ENCODE measurements at places on chromosomes 7 and 10.
A peak's percentile ranks its signal among the peaks of the same experiment; 100 is the strongest.

- no peak overlapping the region for H3K4me3 ChIP-seq
- no peak overlapping the region for H3K27ac ChIP-seq
- H3K36me3 ChIP-seq = peaks cover 14% of the 10 kb centered on the region
- H3K4me1 ChIP-seq = peaks cover 45% of the 10 kb centered on the region
- DNase-seq = no peak
Observed at GRCh38 chr10:112988839-112989406, 38.9 kb downstream of the TCF7L2 start.

- no peak for DNase-seq
- no peak overlapping the region for H3K4me3 ChIP-seq
- peaks cover 19% of the 10 kb centered on the region for H3K27me3 ChIP-seq
- peaks cover 7% of the 10 kb centered on the region for H3K4me1 ChIP-seq
- no peak overlapping the region for H3K27ac ChIP-seq
Observed at GRCh38 chr10:29600067-29600466, 34.7 kb downstream of the SVIL start.

GRCh38 chr10:71396711-71397295, at the start of gene CDH23:
Gene CDH23, plus strand, starts transcription at chr10:71396920. Its CDS starts 42,912 bp downstream, at chr10:71439832.
- H3K27ac ChIP-seq = no peak within 1 kb of the TSS
- no peaks in the 10 kb centered on the region for H3K36me3 ChIP-seq
- peaks cover 64% of the 10 kb centered on the region for H3K27me3 ChIP-seq
- no peak for DNase-seq

- H3K27me3 ChIP-seq = peaks cover 38% of the 10 kb centered on the region
- peaks cover 10% of the 10 kb centered on the region for H3K4me1 ChIP-seq
- H3K36me3 ChIP-seq = no peaks in the 10 kb centered on the region
- DNase-seq = peak; percentile 58
Observed at GRCh38 chr10:101330631-101331225, 23.2 kb upstream of the BTRC start.

- no peak overlapping the region for H3K27ac ChIP-seq
- no peaks in the 10 kb centered on the region for H3K4me1 ChIP-seq
- H3K36me3 ChIP-seq = no peaks in the 10 kb centered on the region
- H3K4me3 ChIP-seq = no peak overlapping the region
- H3K27me3 ChIP-seq = no peaks in the 10 kb centered on the region
- DNase-seq = no peak
Observed at GRCh38 chr10:127534074-127534473, 15.0 kb upstream of the NPS start.

DNA sequence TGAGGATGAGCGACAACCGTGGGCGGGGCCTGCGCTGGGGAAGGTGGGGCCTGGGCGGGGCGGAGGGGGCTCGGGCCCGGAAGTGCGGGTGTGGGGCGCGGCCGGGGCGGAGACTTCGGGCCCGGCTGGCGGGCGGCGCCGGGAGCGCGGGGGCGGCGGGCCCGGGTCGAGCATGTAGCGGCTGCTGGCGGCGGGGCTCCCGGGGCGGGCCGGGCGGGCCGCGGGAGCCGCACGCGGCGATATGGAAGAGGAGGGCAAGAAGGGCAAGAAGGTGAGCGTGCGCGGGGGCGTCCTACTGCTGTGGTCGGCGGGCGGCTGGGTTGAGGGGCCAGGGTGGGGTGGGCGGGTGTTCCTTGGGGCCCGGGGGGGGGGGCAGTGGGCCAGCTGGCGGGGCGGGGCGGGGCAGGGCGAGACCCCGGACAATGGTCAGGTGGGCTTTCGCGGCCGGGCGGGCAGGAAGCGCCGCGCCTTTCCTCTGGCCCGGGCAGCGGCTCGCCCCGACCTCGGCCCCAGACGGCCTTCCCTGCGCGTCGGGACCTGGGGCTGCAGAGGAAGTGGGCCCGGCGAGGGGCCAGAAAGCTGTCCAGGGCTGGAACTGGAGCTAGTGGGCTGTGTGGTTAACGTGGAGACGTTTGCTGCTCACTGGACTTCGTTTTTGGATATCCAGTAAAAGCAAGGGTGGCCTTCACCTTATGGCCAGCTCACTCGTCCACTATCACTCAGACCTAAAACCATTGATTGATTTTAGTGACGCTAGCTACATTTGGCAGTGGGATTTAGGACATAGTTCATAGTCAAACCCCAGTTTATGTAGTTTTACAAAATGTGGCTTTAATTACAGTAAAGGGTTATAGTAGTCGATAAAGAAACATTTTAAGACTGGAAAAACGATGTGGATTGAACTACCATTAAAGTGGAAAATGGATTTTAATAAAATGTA, at the start of gene CCM2:
CCM2 (plus strand) TSS at position 109 of the 940 bp plus-strand sequence; CDS start at position 242, 133 bp downstream.
- no peak for DNase-seq
- H3K36me3 ChIP-seq = peaks cover 4% of the 10 kb centered on the region
- no peaks in the 10 kb centered on the region for H3K27me3 ChIP-seq
- H3K4me1 ChIP-seq = peaks cover 21% of the 10 kb centered on the region
- peak within 1 kb of the TSS; percentile 92 for H3K4me3 ChIP-seq

DNA sequence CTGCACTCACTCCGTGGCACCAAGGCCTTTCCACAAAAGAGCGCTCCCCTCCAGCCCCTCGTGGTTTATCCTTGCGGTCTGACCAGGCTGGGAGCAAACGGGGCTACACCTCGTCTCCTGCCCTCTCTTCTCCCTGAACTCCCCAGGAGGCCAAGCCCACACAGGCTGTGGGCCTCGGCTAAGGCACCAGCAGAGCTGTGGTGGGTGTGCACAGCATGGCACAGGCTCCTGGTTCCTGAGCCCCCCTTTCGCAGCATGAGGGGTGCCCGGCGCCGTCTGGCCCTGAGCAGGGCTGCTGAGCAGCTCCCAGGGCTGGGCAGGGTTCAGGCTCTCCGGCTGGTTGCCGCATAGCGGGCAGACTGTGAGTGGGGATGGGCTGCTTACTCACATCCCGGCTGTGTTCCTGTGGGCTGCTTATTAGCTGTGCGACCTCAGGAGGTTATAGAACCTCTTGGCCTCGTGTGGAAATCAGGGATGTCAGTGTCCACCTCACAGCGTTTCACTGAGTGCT, 90.4 kb downstream of the ZMIZ1 start:
- peaks cover 97% of the 10 kb centered on the region for H3K4me1 ChIP-seq
- peaks cover 10% of the 10 kb centered on the region for H3K36me3 ChIP-seq

GRCh38 chr10:85621562-85621961, 745.0 kb downstream of the GRID1 start:
- no peaks in the 10 kb centered on the region for H3K36me3 ChIP-seq
- DNase-seq = no peak

DNA sequence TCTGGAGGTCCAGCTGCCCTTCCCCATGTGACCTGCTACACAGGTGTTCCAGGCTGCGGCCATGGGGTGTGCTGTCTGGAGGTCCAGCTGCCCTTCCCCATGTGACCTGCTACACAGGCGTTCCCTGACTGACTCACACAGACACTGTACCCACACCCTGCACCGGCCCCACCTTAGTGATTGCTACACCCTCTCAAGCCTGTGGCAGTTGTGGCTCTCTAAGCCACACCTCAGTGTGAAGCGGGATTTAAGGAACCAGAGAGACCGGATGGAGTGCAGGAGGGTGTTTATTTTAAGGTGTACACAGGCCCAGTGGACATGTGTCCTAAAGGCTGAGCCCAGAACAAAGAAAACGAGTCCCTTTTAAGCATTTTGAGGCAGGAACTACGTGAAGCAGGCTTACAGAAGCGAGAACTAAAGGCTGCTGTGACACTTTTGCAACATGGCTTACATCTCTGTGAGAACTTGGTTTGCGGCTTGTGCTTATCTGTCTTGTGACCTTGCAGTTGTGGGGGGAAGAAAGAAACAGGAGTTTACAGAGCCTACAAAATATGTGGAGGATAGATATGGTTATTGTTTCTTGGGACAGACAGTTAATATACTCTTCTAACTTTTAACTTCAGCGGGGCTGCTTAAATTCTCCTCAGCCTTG, 326.4 kb downstream of the PAXIP1 start:
- no peak overlapping the region for H3K27ac ChIP-seq
- H3K4me3 ChIP-seq = no peak overlapping the region
- no peak for DNase-seq
- no peaks in the 10 kb centered on the region for H3K4me1 ChIP-seq
- peaks cover 10% of the 10 kb centered on the region for H3K36me3 ChIP-seq
- H3K27me3 ChIP-seq = no peaks in the 10 kb centered on the region

GRCh38 chr7:140327261-140327661, 71.1 kb downstream of the SLC37A3 start:
- H3K27me3 ChIP-seq = peaks cover 7% of the 10 kb centered on the region
- DNase-seq = no peak
- H3K4me1 ChIP-seq = no peaks in the 10 kb centered on the region
- H3K36me3 ChIP-seq = no peaks in the 10 kb centered on the region
- H3K27ac ChIP-seq = no peak overlapping the region
- no peak overlapping the region for H3K4me3 ChIP-seq
